ENCODE measurements at places on chromosomes 12 and 14.

GRCh38 chr12:101670007-101670671 is 27.3 kb upstream of the CHPT1 start:
- DNase-seq = no peak

DNA sequence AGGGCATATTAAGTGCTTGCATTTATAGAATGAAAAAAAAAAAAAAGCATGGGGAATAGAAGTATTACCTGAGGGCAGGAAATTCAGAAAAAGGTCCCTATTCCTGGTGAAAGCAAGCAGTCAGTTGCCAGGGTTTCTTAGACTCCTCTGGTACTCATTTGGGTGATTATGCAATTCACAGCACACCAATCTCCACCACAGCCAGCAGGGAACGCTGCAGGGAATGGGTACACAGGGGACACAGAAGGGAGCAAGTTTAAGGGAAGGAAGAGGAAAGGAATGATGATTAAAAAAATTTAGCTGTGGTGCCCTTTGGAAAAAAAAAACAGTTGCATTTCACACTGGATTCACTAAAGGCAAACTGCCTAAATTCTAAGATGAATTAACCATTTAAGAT is 14.2 kb downstream of the BLTP3B start:
- no peak for DNase-seq

GRCh38 chr12:66624806-66625205 is 54.1 kb downstream of the GRIP1 start:
- no peak for DNase-seq

DNA sequence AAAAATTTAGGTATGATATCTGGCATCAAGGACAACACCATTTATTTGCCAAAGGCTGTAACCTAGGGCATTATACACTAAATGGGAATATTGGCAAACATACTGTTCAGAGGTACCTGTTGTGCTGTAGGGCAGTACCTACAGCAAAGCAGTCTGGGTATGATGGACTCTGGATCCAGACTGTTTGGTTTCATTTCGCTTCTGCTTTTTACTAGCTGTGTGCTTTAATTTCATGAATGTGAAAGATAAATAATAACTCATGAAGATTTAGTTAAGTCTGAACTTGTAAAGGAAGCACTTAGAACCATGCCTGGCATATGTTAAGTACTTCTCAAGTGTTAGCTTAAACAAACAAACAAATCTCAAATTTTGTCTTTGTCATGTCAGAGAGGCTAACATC is 17.7 kb upstream of the SLC38A2 start:
- DNase-seq = no peak

GRCh38 chr14:89648510-89648909 is 231.5 kb upstream of the FOXN3 start:
- no peak for DNase-seq

- DNase-seq = no peak
These were observed 580.0 kb downstream of the DIO2 start for GRCh38 chr14:79631276-79631675.

DNA sequence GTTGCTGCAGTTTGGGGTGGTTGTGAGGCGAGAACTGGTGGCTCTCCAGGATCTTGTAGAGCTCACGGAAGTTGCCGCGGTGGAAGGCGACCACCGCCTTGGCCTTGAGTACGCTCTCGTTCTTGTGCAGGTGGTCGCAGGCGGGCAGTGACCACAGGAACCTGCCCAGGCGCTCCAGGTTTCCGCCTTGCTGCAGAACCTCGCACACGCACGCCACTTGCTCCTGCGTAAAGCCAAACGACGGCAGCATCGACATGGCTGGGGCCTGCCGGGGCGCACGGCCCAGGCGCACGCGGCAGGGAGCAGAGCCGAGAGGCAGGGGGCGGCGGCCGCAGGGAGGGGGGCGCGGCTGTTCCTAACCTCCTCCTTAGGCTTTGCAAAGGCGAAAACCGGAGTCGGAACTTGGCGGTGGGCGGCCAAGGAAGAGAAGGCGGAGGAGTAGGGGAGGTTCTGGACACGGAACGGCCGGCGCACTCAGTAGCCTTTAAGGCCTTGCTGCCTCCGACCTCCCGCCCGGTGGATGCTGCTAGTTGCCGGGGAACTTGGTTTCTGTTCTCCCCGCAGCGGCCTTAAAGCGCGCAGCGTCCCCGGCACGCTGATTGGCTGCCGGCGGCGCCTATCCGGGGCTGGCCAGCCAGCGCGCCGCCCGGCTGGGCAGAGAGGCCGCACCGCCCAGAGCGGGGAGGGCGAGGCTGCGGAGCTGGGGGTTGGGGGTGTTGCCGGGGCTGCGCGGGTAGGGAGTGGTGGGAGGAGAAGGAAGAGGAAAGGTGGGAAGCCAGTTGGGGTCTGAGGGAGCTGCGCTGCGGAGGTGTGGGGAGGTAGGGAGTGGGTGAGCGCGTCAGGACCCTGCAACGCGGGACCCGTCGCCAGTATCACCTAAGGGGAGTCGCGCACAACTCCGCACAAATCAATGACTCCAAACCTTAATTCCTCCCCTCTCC is at the start of gene SIX1:
Gene SIX1 (minus strand): TSS at position 544 of the 941 bp plus-strand sequence. CDS start 288 bp downstream, at position 256.
- no peak for DNase-seq

GRCh38 chr14:36988989-36989388 is 183.4 kb downstream of the SLC25A21 start:
- DNase-seq = no peak

DNA sequence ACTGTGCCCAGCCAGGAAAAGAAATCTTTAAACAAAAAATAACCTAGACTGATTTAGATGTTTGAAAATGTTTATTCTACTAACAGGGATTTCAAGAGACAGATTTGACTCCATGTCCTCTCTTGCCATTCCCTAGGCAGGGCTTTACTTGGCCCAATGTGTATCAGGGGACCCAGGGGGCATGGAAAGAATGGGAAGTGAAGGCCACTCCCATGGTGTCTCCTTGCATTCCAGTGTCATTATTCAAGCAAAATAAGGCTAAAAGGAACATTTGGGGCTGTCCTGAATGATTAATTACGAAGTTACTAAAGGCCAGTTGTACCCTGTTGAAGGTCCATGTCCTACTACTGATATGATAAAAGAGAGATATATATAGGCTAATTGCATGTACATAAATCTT is 151.9 kb upstream of the ATF7IP start:
- no peak for DNase-seq

DNA sequence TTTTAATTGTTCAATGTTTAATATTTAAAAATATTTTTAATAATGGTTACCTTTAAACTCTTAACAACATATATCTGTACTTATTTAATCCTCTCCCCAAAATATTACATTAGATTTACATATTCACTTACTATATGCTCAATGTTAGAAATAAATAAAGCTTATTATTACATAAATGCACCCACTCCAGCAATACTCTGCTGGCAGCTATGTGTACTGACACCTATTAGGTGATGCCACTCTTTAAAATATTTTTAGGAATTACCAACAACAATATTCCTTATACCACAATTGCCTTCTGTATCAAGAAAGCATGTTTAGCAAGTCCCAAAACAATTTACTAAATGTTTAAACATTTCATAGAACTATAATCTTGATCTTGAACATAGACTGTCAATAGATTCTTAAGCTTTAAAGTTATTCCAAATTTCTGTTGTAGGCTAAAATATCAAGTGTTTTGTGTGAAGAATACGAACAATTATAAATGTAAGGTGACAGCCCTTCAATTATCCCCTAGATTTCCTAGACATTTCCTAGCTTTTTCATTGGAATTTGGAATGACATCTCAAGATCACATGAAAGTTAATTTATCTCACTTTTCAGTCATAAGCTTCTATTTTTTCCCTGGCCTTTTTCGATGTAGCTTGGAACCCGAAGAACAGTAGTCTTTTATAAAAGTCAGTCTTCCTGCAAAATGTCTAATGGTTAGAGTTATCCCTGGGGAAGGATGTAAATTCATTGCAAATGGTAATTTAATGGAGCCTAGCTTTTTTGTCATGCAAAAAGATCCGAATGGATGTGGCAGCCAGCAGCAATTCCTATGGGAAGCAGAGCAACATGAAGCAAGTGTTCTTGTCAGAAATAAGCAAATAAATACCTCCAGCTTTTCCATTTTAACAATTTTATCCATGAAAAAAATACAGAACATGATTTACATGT is 907.5 kb upstream of the ATXN7L3B start:
- no peak for DNase-seq

DNA sequence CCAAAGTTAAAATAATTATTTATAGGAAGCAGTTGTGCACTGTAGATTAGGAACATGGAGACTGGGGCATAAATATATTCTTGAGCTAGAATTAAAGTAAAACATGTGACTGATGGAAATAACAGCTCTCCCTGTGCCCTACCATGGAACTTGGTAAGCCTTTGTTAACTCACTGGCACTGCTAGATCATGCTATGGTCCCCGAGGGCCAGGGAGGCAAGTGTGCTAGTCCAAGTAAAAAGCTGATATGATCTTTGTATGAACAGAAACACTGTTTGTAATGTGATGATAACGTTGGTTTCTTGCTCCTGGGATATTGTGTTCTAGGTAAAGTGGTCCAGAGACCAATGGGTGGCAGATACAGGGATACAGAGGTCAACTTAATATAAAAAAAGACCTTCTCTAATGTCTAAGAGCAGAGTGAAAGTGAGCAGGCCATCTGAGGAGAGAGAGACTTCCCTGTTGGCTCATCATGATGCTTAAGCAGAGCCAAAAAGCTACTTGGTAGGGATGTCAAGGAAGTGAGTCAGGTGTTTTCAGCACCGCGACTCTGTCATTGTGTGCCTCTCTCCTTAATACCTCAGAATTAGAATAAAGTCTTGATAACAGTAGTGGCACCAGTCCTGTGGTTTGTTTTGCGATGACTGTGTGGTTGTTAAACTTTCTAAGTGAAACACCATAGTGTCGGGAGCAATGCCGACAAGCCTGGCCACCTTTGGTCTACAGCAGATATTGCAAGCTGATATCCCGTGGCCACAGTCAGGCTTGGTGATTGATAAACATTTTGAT is 27.6 kb downstream of the BICD1 start:
- peak; percentile 4 for DNase-seq

DNA sequence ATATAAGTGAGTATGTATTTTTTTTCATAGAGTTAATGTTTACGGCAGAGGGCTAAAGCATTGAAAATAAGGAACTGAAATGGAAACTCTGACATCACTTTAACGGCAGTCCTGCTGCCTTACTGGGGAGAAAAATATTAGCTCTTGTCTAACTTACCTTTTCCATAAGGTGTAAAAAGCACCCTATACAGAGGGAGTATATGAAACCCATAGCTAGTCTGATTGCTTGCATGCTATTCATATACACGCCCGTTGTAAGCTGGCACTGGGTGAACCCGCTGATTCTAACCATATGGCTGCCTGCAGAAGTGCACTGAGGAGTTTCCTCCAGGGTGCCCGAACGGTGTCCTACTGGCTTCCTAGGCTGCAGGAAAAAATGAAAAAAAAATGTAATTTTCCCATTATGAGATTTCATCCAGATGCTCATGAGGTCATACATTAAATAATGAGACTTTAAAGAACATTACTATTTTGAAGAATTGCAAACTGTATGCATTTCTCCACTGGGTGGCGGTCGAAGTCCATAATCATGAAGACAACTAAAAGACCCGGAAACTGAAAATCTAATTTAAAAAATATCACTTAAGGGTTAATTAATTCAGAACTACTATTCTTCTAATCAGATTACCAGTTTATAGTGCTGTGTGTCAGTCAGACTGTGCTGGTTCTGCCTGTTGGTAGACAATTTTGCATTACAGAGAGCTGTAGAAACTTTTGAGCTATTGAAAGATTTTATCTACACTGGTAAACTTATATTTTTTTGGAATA is 144.7 kb downstream of the ALX1 start:
- no peak for DNase-seq

DNA sequence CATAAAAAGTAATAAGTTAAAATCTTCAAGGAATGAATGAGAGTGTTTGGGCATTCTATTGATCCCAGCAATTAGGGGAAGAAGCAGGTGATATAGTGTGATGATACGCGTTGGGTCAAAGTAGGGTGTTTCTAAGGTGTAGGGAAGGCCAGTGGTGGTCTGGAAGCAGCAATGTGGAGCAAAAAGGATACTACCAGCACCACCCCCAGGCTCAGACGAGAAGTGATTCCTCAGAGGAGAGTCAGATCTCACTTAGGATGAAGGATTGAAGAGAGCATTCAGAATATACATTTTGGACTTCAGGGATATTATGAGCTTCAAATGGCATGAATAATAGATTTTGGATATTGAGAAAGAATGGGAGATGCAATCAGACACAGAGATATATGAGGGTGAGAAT is 497.6 kb downstream of the RMST start:
- no peak for DNase-seq

DNA sequence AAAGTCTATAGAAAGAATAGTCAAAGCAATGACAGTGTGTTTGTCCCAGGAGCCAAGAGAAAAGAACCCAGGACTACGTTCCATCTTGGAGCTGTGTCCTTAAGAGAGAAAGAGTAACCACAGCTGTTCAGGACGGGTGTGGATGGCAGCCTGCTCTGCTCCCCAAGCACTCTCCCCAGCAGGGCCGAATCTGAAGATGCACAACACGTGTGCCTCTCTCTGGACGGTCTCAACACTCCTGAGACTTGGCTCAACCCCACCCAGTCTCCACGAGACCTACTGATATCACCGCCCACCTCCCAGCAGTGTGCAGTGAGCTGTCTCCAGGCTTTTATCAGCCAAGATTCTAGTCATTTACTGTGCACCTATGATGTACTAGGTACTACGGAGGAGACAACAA is 27.3 kb upstream of the ANO2 start:
- DNase-seq = no peak

DNA sequence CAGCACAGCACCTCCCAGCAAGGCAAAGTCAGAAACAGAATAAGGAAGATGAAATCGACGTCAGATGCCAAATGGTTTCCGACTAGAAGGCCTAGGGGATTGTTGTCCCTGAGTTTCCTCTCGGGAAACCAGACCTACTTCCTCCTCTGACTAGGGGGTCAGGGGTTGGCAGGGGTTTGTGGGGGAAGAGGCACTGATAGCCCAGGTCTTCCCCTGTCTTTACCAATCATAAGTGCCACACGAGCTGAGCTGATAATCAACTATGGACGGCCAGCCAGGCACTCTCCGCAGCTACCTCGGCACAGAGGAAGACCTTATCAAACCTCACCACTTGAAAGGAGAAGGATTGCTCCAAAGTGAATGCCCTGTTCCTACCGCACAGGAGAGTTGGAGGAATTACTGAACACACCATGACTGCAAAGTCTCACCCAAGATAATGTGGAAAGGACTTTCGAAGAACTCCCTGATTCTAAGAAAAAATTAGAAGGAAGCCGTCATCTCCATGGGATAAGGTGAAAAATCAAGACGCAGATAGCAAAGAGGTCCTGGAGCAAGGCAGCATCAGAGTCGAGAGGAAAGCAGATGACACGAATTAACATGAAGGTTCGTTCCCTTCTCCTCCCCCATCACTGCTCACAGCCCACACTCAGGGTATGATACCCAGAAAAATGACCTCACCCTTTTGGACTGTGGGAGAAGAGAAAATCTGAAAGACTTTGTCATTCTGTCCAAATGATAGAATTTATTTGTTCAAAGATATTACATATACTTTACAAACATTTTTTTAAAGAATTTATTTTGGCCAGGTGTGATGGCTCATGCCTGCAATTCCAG is 77.7 kb upstream of the MED13L start:
- DNase-seq = no peak

DNA sequence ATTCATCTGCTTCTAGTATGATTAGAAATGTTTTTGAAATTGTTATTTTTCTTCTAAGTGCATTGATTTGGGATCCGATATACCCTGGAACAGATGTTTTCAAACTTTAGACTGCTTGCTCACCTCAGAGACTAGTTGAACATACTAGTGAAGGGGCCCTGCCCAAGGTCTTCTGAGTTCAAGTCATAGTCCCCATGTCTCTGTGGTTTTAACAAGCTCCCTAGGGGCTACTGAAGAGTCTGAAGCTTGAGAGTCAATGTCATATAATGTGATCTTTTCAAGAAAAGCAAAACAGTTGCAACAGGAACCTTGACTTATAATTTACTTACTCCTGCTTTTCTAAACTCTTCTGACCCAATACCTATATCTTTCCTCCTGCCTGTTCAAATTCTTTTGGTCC is 7.5 kb upstream of the UBE2N start:
- no peak for DNase-seq
